HS-5 (cell line): ENCODE measurements at places on chromosomes 1 and 21.

DNA sequence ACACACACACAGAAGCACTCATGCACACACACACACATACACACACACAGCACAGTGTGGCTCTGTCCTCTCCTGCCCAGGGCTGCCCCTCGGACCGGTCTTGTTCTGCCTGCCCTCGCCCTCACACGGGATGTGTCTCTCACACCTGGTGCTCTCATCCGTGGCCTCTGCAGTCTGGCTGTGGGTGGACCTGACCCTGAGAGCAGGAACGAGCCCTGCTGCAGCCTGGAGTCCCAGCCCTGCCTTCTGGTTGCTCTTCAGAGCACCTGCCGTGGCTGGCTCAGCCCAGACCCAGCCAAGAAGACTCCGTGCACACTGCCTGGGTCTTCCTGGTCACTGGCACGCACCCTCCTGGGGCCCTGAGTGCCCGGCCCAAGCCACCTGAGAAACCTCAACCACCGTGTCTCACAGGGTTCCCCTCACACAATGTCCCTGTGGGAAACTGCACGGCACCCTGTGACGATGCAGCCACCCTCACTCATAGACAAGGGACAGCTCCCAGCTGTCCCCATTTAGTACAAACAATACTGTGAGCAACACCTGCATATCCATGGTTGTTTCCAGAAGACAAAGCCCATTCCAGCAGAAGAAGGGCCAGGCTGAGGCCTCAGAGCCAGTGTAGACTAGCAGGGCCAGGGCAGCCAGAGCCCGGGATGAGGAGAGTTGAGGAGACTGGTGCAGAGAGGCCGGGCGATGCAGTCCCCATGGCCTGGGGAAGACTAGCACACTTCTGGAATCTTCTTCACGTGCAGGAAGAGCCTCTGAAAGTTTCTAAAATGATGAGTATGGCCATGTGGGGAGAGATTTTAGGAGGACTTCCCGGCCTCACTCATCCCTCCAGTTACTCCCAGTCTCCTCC, 234.0 kb downstream of the NPHP4 start:
- DNase-seq: no peak

DNA sequence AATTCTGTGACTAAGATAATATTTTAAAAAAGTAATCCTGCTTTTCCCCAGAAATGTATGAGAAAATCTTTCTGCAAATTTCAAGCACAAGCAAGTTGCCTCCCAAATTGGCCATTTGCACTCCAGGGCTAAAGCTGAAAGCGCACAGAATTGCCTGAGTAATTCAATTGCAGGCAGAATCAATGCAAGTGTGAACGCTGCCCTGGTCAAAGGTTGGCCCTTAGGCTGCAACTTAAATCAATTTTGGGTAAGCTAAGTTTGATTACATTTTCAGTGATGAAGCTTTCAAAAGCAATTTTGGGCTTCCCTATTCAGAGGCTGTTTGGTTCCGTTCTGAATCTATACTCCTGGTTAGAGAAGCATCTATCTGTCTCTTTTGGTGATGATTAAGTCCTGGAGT, 501.8 kb upstream of the ZRANB2 start:
- DNase-seq: no peak

DNA sequence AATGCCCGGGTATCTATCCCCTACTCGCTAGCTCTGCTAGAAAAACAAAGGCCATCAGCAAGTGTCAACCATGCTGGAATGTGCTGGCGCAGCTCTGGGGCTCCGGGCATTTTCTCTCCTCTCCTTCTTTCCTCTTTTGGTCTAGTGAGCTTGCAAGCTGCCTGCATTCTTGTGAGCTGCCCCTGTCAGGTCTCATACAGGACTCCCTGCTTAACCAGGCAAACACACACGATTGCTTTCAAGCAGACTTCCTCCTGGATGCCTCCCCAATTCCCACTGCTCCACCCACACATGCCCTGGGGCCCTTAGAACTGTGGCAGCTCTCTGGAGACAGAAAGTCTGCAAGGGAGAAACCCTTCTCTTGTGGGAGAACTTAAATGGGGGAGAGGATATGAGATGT, 35.7 kb upstream of the SUCO start:
- DNase-seq: no peak

DNA sequence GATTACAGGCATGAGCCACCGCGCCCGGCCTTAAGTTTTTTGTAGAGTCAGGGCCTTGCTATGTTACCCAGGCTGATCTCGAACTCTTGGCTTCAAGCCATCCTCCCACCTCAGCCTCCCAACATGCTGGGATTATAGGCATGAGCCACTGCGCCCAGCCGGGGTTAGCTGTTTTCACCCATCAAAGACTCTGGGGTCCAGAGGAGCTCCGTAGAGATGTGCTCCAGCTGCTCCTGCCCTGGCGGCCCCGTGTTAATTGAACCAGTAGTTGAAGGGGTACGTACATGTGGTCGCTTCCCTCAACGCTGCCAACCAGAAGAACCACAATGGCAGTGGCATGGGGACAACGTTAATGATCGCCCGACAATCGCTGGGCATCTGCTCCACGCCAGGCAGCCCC, 72.0 kb downstream of the NPHP4 start:
- no peak for DNase-seq

DNA sequence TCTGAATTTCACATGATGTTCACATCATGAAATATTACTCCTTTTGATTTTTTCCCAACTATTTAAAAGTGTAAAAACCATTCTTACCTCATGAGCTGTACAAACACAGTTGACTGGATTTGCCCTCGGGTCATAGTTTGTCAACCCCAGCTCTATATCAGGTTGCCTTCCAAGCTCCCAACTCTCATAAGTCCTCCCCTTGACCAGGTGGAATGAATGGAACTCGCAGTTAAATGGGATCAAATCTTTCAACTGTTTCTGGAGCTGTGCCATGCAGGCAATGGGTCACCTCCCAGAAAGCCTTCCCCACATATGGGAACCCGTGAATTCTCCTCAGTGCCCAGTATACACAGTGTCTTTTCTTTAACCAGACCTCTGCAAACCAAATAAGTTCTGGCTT, 169.8 kb upstream of the FOXD3 start:
- no peak for DNase-seq

DNA sequence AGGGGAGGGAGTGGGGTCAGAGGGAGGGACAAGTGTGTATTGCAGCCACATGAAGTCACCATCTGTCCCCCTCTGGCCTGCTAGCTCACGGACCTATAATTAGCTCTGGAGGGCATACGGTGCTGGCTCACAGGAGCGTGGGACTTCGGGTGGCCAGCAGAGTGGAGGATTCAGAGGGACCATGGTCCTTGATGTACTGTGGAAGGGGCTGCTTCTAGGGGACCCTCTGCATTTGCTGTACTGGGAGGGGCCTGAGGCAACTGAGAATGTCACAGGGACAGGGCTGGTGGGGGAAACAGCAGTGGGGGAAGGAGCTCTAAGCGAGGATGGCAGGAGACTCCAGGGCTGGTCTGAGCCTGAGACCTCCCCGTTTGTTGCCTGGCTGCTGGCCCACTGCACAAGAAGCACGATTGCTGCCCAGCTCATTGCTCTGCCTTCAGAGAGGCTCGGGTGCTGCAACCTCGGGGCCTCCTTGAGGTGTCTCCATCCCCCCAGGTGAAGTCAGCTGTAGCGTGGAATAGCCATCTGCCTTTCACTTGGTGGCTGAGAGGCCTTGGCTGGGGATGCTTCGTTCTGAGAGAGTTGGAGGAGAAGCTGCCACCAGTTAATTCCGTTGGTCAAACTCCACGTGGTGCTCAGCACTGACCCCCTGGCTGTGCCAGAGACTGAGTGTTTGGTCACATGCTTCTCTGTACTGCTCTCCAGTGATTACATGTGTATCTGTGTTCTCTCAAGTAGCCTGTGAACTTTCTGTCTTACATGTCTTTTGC, 2.7 kb downstream of the PPFIA4 start:
- no peak for DNase-seq

DNA sequence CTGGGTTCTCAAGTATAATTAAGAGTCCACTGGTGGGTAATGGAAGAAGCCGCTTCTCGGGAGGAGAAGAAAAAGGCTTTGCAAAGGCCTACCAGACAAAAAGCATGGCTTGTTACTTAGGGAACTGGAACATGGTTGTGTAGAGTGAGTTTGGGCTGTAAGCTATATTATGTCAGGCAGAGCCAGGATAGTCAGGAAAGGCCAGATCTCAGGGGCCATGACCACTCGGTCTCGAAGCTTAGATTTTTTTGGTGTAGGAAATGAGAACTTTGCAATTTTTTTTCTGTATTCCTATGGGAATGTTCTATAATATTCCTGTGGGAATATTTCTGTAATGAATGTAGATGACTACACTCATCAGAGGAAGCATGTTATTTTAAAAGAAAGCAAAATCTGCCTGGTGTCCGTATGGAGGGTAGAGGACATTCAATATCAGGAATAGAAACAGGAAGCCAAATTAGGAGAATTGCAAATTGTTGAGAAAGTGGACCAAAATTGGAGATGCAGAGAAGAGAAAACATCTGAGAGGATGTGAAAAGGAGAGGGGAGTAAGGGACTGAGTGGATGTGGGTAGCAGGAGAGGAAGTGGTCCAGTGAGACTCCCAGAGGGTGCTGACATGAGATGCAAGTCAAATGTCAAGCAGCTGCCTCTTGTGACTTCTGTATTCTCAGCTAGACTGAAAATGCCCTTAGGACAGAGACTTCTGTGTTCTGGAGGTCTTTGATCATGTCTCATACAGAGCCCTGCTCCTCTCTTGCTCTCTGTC, 45.2 kb upstream of the HAO2 start:
- DNase-seq: no peak

DNA sequence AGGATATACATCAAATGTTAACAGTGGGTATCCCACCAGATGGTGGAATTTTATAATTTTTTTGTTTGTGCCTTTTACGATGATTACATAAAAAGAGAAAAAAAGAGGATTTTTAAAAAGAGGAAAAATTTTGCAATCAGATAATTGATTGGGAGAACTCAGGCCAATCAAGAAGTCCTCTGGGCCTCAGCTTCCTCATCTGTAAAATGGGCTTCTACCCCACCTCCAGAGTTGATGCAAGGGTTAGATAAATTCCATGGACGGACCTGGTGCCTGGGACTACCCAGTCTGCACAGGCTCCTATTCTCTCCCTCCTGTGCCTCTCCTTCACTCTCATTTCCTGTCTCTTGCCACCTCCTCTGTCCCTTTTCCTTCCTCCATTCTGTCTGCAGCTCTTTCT, 88.9 kb downstream of the TRABD2B start:
- no peak for DNase-seq

DNA sequence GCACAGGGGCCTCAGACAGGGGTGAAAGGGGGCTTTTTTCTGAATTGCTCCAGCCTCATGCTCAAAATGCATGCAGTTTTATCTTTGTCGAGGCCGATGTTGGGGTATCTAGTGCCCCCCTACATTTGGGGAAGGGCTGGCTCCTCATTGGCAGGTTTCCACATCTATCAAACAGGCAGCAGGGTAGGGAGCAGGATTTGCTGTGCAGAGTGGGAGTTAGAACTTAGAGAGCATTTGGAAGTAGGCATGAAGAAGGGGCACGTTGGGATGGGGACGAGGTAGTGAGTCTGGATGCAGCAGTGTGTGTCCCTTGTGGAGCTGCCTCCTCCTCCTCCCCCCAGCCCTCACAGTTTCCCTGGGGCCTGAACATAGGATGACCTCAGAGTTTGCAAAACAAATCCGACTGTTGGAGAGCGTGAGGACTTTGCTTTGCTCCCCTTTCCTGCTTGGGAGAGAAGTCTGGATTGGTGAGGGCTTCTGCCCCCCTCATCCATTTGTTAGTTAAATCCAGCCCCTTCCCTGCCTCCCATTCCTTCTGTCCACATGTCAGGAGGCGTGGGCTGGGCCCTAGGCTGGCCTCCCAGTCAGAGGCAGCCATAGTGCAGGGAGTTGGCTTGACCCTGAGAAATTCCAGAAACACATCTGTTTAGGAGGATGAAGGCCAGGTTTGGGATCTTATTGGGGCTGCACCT, 36.9 kb upstream of the GPR37L1 start:
- DNase-seq: no peak

- DNase-seq: no peak
These were observed 102.7 kb downstream of the CC2D1B start for GRCh38 chr1:52263153-52263910.

- no peak for DNase-seq
These were observed 46.3 kb downstream of the KIF21B start for GRCh38 chr1:200977071-200977754.

- no peak for DNase-seq
These were observed 7.4 kb downstream of the PAXBP1 start for GRCh38 chr21:32764186-32764585.

DNA sequence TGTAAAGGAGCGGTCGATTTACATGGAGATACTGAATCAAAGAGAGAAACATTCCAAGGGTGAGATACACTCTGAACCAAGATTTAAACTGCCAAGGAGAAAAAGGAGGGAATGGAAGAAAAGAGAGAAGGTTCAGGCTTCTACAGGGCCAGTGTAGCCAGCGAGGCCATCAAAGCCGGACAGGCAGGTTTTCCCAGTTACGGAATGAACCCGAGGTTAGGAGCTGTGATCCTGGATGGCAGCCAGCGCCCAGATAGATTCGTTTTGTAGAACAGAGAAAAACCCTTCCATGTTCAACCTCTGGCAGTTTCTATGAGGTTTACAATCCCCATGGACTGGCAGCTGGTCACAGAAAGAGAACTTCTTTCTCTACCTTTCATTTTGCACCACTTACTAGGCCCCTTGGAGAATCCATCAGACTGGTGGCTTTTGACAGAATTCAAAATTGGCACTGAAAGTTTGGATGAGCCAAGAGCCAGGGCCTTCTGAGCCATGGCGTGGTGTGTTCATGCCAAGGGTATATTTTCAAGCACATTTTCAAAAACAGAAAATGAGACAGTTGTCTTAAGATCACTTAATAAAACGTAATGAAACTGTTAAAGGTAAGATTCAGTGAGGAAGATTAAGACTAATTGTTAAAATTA, 171.5 kb downstream of the RUNX1 start:
- DNase-seq: no peak

GRCh38 chr1:41823471-41823870, 95.3 kb downstream of the HIVEP3 start:
- no peak for DNase-seq

GRCh38 chr1:72705921-72706320, 423.6 kb upstream of the NEGR1 start:
- no peak for DNase-seq

GRCh38 chr1:206569556-206569955, 42.7 kb downstream of the EIF2D start:
- no peak for DNase-seq

GRCh38 chr1:36866169-36866814, 168.0 kb downstream of the GRIK3 start:
- no peak for DNase-seq

- no peak for DNase-seq
These were observed 16.1 kb upstream of the ACTL8 start for GRCh38 chr1:17739050-17739449.

DNA sequence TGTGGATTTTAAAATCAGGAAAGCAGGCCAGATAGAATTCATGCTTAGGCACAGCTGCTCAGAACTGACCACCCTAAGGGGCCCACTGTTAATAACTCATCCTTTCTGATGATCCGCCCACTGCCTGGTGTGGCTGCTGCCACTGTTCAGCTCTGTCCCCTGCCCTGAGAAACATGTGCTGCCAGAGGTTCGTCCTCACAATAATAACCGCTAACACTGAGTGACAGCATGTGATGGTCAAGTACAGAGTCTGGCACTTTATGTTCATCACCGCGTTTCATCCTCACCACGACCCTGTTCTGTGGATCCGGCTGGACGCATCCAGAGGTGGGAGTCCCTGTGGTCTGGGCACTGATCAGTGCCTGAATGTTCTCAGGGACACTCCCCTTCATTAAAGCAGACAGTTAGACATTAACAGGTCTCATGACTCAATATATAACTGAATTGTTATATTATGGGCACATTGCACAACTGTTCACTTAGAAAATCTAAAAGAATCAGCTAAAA, 108.6 kb downstream of the SIM2 start:
- DNase-seq: no peak

GRCh38 chr1:54937469-54937868, 43.0 kb upstream of the TMEM61 start:
- DNase-seq: no peak
